NCI-H2081 treated with DMSO at 0.1 percent for 48 hours (cell line): ENCODE measurements at places on chromosomes 12 and 14.

- DNase-seq = no peak
Observed at GRCh38 chr12:38586789-38587188, 270.2 kb downstream of the ALG10B start.

GRCh38 chr14:99430491-99430890 is 50.2 kb downstream of the SETD3 start:
- DNase-seq = no peak

- DNase-seq = no peak
Observed at GRCh38 chr12:51368640-51369517, 22.3 kb downstream of the GALNT6 start.

DNA sequence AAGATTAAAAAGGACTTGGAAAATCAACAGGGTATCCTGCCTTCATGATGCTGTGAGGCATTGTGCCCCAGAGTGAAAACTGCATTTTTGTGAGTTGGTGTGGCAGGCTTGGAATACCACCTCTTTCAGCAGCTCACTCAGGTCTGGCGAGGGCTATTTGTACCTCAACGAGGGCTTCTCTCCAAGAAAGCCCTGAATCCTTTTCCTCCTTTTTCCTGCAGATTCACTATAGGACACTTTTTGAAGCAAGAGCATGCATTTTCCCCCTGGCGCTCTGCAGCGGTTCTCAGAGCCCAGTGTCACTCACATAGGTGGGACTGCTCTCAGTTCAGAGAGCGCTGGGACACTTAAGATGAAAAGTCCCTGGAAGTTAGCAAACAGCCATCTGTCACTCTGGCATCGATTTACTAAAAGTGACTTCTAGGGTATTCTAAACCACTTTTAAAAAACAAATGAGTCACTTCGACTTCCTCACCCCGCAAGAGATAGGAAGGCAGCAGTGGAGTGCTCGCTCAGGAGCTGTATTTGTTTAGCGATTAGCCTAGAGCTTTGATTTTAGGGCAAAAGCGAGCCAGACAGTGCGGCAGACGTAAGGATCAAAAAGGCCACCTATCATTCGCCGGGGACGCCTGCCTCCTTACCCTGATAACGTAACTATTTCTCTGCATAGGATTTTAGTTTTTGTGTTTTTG is 782 bp upstream of the LGR5 start:
- DNase-seq = no peak

DNA sequence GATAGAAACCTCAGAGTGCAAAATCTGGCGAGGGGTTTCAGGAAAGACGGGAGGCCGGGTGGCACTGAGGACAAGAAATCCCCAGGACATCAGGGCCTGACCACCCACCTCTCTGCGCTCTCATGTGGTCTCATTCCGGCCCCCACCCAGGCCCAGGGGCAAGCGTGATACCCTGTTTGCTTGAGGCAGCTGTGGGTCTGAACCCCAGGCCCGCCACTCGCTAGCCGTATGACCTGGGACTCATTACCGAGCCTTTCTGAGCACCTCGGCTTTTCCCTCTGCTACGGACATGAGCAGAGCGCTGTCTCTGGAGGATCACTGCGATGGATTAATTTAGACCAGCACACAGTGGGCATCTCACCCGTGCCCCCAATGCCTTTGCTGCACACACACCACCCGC is 25.5 kb upstream of the BCDIN3D start:
- DNase-seq = no peak
